ENCODE measurements at places on chromosomes 16 and 17.

DNA sequence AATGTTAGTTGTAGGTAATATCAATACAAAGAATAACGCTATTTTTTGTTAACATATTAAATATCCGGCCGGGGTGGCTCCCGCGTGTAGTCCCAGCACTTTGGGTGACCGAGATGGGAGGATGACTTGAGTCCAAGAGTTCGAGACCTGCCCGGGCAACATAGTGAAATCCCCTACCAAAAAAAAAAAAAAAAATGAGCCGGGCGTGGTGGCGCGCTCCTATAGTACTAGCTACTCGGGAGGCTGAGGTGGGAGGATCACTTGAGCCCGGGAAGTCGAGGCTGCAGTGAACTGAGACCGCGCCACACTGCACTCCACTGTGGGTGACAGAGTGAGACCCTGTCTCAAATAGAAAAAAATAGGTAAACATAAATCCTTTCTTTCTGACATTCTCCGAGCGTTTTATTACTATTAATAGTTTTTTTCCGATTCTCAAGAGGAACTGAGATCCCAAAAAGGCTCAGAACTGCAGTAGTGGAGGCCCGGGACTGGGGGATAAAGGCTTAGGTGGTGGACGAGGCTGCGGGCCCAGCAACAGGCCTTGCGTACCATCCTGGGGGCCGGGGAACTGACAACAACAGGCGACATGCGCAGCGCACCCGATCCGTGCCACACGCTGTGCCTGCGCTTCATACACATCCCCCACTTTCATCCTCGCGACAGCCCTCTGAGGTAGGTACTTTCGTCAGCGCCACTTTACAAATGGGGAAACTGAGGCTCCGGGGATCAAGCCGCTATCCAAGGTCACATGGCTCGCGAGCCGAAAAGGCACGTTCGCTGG, 919 bp downstream of the N4BP1 start:
- peak; percentile 21 for DNase-seq

DNA sequence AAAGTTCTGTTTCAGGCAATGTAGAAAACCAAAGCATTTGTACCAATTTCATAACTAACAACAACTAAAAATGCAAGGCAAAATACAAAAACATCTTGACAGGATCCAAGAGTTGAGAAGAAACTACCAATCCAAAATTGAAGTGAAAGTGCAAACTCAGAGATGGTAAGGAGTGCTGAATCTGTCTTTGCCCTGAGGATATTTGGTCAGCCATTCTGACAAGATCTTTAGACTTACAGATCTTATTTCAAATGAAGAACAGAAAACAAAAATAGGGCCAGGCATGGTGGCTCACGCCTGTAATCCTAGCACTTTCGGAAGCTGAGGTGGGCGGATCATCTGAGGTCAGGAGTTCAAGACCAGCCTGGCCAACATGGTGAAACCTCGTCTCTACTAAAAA, 412.8 kb downstream of the ZFHX3 start:
- DNase-seq, result no peak

DNA sequence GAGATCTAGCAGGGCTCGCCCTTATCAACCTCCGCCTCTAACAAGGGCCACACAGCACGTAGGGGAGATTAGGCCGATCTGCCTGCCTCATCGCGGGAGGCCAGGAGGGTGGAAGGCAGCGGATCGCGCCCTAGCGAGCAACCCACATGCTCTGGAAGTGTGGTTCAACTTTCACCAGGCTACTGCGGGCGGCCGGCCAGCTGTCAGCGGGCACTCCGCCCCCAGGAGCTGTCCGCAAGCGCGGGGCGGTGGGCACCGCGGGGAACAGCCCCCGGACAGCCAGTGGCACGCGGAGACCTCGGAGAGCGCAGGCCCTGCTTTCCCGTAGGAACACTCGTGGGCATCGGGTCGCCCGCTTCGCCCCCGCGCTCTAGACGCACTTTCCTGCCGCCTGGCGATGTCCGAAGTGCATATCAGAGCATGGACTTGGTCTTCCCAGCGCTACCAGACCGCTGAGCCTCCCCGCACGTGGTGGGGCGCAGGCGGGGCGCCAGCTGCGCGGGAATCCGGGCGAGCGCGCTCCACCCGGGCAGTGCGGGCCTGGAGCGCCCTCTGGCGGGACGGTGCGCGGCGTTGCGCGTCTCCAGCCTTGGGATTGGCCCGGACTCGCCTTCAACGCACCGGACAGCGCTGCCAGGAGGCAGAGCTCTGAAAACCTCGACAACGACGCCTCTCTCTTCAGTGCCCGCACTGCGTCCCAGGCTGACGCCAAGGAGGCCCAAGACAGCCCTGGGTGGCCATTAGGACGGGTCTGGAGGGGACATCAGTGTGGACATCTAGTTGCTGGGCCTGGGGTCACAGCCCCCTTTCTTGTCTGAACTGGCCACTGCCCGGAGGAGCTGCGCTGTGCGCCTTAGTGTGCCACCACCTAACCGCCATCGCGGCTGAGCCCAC, 3.6 kb upstream of the ZNHIT3 start:
- peak; percentile 68 for DNase-seq

DNA sequence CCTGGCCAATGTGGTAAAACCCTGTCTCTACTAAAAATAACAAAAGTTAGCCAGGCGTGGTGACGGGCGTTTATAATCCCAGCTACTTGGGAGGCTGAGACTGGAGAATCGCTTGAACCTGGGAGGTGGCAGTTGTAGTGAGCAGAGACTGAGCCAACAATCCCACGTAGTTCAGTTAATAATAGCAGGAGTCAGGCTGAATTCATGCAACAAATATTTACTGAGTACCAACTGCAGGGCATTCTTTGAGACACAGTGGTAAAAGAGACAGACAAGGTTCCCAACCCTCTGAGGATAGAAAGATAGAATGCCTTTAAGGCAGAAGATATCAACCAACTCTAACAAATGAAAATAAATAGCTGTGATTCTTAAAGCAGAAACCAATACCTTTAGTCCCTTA, 39.1 kb downstream of the SPOP start:
- DNase-seq, result no peak

GRCh38 chr17:72691017-72691416, 401.5 kb downstream of the SLC39A11 start:
- no peak for DNase-seq

DNA sequence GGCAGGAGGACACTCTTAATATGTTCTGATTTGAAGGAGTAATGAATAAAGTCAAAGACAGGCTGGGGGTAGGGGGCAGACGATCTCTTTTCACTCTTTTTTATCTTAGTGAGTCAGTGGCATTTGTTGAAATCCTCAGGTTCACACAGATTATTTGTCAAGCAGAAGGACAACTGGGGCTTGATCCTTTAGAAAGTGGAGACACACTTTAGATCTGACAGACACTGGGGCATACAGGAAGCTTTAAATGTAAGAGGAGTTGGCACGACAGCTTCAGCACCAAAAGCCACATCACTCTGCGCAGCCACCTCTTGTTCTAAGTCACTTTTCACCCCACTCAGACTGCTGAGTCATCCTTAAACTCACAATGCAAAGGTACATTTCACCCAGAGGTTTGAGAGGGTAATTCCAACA, 121.5 kb downstream of the STXBP4 start:
- no peak for DNase-seq

Data from stimulated activated CD4-positive, alpha-beta T cell treated with anti-CD3 and anti-CD28 coated beads, TNF-alpha, amount 100 ng/mL, for 4 hours (primary cell).